DMS 273 treated with DMSO at 0.1 percent for 48 hours (cell line): ENCODE measurements at places on chromosomes 11 and 22.

GRCh38 chr22:48100685-48101417 lies 1338.4 kb downstream of the TBC1D22A start:
- DNase-seq: no peak

DNA sequence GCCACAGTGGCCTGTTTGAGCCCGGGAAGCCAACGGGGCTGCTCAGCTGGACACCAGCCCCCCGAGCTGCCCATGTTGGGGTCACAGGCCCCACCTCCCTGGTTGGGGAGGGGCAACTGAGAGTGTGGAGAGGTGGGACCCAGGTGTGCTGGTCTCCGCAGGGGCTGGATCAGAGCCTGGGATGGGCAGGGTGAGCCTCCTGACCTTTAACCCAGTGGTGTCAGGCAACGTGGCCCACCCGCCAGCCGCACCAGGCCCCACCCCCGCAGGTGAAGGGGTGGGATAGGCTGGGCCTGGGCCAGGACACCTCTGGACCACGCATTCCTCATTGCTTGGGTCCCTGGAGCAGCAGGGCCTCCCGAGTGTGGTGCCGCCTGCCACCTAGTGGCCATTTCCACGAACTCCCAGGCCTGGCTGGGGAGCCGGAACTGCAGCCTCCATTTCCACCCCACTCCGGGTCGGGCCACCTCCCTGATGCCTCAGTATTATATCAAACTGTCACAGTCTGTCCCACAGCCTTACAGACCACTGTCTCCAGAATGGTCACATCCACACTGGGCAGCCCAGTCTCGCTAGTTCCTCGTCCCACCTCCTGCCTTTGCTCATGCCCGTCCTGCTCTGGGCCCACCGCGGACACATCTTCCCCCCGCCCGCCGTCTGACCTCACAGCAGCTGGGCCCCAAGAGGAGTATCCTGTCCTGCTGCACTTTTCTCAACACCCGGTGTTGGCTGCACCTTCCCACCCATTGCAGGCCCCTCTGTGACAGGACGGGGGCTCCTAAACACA lies 13.3 kb upstream of the PPP6R3 start:
- no peak for DNase-seq

- DNase-seq: no peak
Measured at GRCh38 chr11:83922318-83922717, 636.2 kb upstream of the CCDC90B start.

DNA sequence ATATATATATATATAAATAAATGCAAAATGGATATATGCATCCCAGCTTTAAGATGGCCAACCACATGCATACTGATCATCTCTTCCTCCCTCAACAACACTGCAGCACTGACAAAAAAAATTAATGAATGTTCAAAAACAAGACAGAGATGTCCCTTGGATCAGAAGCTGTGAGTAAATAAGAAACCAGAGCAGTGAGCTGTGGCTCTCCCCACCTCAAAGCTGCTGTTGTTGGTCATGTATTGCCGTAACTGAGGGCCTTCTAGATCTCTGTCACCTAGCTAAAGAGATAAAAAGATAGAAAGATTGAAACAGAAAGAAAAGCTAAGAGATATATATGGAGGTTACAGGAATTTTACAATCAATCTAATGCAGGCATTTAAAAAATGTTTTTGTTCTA lies 15.5 kb upstream of the TMEM135 start:
- no peak for DNase-seq

DNA sequence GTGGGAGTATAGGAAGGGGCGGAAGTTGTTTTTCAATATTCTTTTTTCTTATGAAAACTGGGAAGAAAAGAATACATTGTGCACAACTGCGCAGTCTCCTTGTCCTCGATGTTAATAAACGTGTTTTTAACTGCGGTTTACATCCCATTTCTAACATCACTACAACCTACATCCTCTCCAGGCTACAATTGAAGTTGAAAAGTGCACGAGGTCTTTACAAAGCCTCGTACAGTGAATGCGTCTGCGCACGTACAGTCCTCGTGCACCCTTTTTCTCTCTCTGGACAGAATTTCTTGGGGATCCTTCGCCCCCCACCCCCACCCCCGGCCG lies 102.4 kb downstream of the WT1 start:
- DNase-seq: no peak

GRCh38 chr11:6387811-6388599 lies 2.3 kb upstream of the SMPD1 start:
- no peak for DNase-seq

DNA sequence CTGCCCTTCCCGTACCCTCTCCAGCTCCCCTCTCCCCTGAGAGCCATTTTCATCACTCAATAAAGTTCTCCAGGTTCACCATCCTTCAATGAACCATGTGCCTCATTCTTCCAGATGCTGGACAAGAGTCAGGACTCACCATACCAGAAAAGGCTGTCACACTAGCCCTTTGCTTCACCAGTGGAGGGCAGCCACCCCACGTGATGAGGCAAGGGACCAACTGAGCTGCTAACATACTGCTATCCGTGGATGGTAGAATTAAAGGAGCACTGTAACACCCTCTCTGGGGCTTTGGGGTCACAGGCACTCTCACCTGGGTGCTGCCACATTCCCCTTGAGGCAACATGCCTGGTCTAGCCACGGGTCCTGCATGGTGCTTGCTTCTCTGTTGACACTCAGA lies 13.1 kb upstream of the OR5I1 start:
- DNase-seq: no peak

DNA sequence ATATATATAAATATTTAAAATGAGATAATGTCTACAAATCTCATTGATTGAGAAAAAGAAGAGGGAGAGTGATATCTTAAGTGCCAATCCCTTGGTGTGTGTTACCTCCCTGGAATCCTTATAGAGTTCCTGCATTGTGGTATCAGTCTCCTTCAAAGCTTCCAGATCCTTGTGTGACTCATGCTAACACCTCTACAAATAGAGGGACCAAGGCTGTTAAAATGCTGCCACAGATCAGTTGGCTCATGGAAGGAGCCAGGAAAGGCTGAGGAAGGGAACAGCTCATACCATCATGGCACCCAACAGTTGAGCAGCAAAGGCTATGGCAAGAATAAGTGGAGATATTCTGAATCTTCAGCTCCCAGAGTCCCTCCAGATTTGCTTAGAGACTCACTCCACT lies 163.6 kb upstream of the ISX start:
- DNase-seq: no peak

DNA sequence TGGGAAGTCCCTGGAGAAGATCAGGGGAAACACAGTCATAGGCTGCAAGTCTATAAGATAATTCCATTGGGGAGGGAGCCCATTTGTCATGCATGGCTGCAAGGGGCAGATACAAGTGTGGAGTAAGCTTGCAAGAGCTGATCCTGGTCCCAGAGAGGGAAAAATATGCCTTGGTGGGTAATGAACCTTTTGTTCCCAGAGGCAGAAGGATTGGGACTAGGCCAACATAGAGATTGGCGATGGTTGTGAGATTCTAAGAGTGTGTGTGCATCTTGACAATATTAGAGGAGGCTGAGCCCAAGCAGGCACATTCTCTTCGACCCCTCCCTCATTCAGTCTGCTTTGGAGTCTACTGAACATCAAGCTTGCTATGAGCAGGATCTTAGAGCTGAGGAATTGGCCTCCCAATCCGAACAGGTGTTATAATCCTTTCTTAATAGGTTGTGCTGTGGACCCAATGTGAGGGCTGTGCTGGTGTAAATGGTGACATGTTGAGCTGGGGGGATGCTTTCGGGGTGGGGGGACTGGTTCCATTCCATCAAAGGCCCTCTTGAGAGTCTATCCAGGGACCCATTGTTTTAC lies 18.4 kb downstream of the MIAT start:
- DNase-seq: no peak

DNA sequence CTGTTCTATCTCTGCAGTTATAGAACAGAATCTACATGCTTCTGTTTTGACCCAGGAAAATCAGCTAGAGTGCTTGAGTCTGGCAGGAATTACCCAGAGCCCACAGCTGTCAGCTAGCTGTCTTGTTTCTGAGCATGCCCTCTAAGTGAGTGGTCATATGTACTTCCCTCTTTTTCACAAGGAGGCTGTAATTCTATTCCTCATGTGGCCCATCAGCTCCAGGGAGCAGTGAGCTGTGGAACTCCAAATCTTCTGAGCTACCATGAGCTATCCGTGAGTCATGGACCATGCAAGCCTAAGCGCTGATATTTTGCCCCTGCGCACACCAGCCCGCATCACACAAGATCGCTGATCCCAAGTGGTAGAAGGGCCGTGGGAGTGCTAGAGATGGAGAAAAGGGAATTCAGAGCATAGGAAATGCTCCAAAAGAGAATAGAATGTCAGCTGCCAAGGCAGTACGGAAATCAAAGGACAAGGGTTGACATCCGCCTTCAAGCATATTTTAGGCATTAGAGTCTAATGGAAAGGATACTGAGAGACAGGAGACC lies 5.4 kb downstream of the FJX1 start:
- no peak for DNase-seq

DNA sequence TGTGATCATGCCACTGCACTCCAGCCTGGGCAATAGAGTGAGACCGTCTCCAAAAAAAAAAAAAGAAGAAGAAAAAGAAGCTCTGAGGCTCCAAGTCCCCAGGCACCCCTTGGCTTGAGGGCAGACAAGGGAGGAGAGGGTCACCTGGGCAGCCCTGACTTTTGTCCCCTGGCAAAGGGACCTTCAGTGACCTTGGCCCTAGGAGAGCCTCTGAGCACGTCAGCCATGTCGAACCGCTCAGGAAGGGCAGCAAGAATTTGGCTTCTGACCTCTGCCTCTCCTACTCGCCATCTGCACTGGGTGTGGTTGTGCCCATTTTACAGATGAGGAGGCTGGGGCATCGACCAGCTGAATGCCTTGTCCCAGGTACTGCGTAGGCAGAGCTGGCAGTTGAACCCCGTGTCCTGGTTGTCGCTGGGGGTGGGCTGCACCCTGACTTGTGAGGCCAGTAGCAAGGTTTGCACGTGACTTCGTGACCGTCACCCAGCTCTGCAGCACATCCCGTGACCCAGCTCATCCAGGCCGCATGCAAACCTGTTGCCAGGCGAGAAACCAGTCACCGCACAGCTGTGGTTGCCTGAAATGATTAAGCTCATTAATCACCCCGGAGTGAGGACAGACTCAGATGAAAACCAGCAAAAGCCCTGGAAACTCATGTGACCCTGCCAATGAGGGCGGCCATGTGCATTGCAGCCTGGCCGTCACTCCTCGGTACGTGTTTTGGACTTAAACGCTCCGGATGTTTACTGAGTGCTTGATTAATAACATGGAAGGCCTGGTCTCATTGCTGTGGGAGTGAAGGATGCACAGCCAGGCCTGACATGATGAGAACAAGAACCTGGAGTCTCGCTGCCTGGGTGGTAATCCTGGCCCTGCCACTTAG lies 47.7 kb upstream of the PPP6R3 start:
- no peak for DNase-seq

- DNase-seq: no peak
Measured at GRCh38 chr11:70251659-70252321, 18.7 kb upstream of the PPFIA1 start.

DNA sequence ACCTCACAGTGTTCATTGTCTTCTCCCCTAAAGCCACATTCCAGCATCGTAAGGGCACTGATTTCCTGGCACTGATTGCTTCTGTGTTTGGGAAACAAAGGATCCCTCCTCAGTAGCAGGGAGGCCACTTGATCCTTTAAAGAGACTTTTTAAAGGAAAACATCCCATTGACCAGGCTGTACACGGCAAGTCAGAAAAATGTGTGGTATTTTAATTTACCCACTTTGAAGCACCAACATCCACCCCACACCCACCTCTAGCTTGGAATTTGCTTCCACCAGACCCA lies 364.9 kb downstream of the SHANK2 start:
- DNase-seq: no peak

DNA sequence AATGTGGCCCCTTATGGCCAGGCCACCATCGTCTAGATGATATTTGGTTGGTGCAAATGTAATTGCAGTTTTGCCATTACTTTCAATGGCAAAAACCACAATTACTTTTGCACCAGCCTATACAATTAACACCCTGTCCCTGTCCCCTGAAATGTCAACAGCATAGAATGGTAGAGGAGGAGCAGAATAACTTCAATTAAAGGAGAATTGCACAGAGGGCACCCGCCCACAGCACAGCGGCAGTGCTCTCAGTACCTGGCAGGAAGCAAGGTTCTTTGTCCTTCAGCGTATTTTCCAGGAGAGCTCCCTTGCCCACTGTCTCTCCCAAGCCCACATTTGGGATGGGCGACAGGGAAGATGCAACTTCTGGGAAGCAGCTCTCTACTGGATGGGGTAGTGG lies 115.3 kb downstream of the TRIM29 start:
- DNase-seq: no peak

- DNase-seq: no peak
Measured at GRCh38 chr11:133082841-133083488, 449.3 kb downstream of the OPCML start.

- no peak for DNase-seq
Measured at GRCh38 chr11:9535189-9535781, 38.2 kb upstream of the WEE1 start.

DNA sequence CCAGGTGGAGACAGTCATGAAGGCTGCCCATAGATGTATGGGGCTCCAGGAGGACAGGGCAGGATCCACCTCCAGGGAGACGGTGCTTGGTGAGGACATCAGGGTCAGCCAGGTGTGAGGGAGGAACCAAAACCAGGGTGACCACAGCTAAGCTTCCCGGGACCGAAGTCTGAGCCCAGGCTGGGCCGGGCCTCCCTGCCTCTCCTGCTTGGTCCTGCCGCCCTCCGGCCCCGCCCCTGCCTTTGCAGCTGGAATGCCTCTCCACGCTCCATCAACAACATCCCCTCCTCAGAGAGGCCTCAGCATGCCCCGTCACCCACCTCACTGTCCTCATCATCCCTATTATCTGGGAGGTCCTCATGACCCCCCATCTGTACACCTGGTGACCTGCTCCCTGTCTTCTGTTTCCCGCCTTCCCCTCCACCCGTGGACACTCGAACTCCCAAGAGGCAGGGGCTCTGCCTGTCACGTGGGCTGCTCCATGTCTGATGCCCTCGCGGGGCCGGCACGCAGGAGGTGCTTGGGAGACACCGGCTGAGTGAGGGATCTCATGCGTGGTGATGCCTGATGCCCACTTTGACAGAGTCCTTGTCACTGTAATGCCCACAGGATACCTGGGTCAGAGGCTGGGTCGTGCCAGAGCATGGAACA lies 59.4 kb downstream of the RTL6 start:
- DNase-seq: no peak

GRCh38 chr22:36822581-36822980 lies 5.7 kb upstream of the PVALB start:
- DNase-seq: no peak

DNA sequence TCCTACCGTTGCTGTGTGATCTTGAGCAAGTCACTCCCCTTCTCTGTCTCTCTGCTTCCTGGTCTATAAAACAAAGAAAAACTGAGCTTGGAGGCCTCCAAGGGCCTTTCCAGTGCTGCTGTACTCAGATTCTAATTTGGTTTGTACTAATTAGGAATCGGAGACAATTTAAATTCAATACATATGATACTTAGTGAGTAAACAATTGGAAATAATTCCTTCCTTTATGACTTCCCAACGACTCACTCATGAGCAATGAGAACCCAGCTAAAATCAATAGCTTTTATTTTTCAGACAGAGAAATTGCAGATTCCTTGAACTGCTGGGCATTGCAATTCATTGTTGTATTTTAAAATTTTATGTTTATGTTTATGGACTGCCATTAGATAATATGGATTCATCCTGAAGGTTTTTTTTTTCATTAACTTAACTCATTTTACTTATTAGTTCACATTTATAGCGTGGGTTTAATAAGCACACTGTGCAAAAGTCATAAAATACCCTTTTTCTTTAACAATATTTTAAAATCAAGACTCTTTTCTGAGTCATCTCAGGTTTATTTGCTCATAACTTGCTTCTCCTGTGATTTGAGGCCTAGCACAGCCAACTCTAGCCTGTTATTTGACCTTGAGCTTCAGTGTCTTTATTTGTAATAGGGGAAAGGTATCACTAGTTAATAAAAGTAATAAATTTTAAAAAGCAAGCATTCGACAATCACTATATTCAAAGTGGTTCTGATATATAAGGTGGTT lies 95.8 kb downstream of the TP53I11 start:
- DNase-seq: no peak
